H9 (cell line): ENCODE measurements at places on chromosomes 11 and 22.

GRCh38 chr11:30172883-30173311 is 57.9 kb upstream of the FSHB start:
- DNase-seq, result no peak

DNA sequence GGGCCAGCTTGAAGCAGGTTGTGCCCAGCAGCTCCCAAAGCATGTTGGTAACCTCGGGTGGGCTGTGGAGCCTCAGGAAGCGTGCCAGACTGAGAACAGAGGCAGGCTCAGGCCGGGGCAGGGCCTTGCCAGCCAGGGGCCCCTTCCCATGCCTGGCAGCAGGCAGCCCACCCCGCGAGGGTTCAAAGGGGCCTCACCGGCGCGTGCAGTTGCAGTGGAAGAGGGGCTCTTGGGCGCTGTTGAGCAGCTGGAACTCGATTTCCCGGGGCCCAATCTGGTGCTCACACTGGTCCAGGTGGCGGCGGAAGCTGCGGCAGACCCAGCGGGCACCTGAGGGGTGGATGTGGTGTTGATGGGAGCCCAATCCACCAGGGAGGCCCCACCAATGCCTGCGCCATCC is 3.6 kb downstream of the PLA2G3 start:
- DNase-seq, result no peak

- no peak for DNase-seq
These were observed 11.9 kb downstream of the PLAAT2 start for GRCh38 chr11:63551091-63551888.

- DNase-seq, result no peak
These were observed 28.0 kb upstream of the CYP2D6 start for GRCh38 chr22:42158456-42159132.

- DNase-seq, result no peak
These were observed 182.6 kb downstream of the TRPC6 start for GRCh38 chr11:101401245-101401644.

- no peak for DNase-seq
These were observed 5.5 kb downstream of the ADM start for GRCh38 chr11:10310301-10310841.

GRCh38 chr22:26822313-26822712 is 164.9 kb downstream of the MIAT start:
- no peak for DNase-seq

DNA sequence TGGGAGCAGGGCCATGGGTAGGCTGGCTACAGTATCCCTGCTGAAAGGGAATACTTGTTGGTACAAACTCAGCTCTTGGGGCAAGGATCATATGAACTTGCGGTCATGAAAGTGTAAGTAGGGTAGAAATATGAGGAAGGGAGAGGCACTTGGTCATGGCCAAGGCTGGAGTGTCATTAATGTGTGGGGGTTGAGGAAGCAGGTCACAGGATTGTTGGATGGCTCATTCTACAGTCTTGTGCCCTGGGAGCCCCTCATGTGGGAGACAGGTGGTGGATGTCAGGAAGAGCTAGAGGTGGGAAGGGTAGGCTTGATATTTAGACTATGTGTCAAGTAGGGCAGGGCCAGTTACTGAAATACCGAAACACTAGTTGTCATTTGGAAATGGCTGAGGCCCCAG is 95.5 kb downstream of the RRM1 start:
- DNase-seq, result no peak

GRCh38 chr22:47775191-47775590 is 1012.7 kb downstream of the TBC1D22A start:
- no peak for DNase-seq

GRCh38 chr11:57762235-57762861 is 746 bp downstream of the CTNND1 start:
- DNase-seq, result no peak

DNA sequence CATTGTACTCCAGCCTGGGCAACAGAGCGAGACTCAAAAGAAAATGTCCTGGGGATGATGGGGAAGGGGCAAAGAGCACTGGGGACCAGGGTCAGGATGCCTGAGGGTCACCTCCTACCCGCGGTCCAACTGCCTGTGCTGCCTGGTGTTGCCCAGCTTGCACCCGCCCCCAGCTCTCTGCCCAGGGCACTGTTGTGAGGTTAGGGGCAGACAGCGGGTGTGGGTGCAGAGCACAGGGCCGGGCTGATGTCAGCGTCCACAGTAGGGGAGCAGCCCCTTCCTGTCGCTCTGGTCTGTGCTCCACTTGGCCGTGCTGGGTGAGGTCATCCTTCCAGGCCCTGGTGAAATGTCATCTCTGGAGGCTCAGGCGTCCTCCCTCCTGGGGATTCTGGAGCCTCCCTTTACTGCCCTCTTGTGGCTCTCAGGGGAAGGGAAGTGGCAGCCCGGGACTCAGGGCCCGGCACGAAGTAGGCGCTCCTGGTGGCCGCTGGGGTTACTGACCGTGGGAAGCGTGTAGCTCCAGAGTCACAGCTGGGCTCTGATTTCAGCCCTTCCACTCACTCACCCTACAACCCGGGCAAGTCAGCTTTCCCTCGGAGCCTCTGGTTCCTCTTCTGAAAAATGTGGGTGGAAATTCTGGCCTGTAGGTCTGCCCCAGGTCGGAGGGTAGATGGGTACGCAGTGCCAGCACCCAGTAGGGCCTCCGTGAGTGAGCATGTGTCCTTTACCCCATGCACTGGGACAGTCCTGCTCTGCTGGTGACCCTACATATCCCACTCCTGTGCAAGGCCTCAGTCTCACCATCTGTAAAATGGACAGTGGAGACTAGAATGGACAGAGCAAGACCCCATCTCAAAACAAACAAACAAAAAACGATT is 17.3 kb upstream of the PRR5 start:
- DNase-seq, result peak; percentile 95

DNA sequence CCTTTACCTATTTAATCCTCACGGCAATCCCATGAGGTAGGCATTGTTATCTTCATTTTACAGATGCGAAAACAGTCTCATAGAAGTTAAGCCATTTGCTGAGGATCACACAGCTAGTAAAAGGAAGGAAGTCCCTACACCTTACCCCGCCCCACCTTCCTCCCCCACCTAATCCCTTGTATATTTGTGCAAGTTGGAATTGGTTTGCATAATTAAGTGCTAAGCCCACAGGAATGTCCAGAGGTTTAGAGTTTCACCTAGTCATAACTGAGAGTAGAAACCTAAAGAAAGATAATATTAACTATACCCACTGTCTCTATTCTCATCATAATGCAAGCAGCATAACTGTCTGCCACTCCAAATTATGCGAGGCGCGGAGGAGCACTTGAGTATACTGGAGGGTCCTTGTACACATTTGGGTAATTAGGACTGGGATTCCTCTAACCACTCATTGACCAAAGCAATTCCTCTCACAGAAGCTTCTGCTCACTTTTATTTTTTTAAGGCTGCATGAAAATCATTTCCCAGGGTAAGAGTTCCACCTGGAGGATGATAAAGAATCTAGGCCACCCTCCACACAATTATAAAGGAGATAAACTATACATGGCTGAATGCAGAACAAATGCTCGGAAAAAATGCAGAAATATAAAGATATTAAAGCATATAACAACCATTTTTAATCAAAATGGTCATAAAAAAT is 199.9 kb downstream of the FAM181B start:
- no peak for DNase-seq

GRCh38 chr11:117724621-117725020 is 72.4 kb downstream of the DSCAML1 start:
- DNase-seq, result no peak

DNA sequence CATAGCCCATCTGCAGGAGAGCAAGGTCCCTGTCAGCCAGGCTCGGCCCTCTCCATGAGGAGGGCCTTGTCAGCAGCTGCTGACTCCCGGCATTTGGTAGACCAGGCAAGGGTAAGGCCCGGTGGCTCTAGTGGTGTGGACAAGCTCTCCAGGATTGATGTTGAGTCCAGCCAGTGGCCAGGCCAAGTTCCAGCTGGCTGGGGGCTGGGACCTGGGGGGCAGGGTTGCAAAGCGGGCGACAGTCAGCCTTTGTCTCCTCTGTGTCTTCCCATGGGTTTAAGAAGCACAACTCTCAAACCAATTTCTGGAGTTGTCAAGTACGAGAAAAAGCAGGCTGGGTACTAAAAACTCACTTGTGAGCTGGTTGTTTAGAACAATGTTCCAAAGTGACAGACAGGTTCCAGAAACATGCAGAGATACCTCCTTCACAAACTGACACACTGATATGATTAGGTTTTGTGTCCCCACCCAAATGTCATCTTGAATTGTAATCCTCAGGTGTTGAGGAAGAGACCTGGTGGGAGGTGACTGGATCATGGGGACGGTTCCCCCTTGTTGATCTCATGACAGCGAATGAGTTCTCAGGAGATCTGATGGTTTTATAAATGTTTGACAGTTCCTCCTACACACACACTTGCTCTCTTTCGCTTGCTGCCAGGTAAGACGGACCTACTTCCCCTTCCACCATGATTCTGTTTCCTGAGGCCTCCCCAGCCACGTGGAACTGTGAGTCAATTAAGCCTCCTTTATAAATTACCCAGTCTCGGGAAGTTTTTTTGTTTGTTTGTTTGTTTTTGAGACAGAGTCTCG is 52.3 kb upstream of the SERPIND1 start:
- DNase-seq, result no peak

DNA sequence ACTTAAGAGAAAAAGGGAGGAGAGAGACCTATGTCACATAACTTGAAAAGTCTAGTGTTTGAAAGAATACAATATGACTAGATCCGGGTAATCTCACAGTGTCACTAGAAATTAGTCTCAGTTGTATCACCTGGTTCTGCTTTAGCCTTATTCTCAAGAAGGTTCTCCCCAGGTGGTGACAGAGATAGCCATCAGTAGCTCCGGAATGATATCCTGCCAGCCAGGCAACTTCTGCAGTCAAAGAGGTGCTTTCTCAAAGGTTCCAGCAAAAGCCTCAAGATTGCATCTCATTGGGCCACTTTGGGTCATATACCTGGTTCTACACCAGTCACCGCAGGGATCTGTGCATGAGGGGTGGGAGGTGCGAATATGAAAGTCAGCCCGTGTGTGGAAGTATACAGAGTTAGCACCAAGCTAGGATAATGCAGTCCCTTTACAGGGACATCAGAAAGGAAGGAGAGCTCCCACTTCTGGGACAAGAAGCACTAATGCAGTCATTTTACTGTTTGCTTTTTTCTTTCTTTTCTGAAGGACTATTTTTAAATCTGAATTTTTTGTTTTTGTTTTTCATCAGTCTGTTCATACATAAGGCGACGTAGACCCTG is 61.1 kb downstream of the CYB5R2 start:
- no peak for DNase-seq

DNA sequence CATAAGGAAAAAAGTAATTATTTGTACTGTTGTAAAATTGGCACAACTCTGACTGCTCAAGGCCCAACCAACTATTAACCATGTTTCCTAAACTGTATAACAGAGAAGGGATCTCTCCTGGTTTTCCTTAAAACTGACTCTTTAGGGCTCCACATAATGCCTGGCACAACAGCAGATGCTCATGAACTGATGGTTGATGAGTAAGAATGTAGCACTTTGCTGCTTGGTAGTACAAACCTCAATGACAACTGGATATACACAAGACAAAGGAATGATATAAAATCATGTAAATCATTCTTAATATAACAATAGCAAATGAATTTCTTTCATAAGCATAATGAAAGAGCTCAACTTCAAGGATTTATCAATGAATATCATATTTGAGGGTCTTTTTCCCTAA is 11.7 kb downstream of the MSANTD2 start:
- no peak for DNase-seq

DNA sequence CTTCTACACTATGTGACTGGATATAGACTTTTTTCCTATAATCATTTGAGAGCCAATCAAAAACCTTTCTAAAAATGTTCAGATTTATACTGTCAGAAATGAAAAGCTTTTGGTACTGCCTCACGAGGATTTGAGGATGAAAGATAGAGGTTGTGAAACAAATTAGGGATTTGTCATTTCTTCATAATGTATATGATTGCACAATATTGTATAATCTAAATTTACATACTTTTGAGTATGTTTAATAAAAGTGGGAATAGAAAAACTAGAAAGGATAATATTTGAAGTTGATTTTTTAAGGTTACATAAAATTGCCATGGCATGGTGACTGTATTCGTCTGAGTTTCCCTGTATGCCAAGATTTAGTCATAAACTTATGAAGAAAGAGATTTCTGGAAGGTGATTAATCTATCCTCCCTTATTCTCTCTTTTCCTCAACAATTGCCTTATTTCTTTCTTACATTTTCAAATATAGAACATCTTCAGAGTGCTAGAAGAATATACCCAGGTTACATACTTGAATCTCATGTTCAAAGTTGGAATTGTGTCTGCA is 56.2 kb downstream of the CASP12 start:
- DNase-seq, result no peak
